ENCODE measurements at places on chromosomes 7 and 10.

- DNase-seq, result no peak
Measured at GRCh38 chr10:116088985-116089384, 184.0 kb downstream of the GFRA1 start.

DNA sequence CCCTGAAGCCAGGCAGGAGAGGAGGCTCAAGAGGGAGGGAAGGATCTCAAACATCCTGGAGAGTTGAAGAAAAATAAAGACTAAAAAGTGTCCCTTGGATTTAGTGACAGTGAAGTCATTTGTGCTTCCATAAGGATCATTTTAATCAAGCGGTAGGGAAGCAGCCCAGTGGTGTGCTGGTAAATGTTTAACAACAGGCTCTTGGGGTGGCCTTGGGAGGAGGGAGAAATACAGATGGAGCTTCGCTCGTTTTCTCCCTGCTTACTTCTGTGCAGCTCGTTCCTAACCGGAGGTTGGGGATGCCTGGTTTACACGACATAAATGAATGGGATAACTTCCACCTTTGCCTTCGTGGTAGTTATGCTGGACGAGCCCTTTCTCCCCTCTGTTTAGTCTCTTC is 140.0 kb downstream of the CAMK1D start:
- DNase-seq, result no peak

DNA sequence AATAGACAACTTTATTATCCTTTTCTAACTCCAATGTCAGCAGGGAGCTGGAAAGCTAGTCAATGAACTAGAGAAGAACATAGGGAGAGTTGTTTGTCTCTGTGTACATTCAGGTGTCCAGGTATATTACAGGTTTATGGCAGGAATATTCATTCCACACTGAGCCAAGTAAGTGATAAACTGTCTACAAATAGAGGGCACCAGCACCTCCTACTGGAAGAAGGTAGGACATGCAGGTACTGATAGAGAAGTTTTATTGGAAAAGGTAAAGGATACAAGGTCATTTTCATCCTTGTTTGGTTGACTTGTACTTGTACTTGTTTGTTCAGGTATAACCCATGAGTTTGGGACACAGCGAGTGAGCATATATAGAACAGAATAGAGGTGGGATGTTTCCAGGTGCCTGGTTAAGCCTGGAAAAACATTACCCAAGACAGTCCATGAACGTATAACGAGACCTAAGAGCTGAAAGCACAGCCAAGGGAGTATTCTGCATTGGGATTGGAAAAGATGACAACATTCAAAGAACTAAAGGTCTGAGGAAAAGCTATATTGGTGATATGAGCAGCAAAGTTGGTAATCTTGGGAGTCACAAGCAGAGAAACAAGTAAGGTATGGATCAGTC is 61.4 kb upstream of the PPP1R3C start:
- DNase-seq, result peak; percentile 35

GRCh38 chr10:19579761-19580545 is 236.3 kb upstream of the PLXDC2 start:
- no peak for DNase-seq

GRCh38 chr7:4712281-4713182 is 30.4 kb downstream of the FOXK1 start:
- DNase-seq, result peak; percentile 23

DNA sequence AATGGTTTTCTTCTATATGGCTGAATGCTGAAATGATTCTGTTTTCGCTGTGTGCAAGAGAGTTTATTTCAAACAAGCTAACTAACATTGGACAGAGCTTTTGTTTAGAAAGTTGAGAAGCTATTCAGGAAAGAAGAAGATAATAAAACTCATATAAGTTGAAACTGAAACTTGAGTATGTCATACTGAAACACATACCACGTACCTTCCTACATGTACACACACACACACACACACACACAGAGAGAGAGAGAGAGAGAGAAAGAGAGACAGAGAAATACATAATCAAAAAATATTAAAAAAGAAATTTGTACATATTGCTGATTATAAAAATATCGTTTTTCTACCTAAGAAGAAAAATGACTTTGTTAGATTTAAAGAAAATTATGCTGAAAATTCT is 561.9 kb upstream of the KCND2 start:
- DNase-seq, result no peak

DNA sequence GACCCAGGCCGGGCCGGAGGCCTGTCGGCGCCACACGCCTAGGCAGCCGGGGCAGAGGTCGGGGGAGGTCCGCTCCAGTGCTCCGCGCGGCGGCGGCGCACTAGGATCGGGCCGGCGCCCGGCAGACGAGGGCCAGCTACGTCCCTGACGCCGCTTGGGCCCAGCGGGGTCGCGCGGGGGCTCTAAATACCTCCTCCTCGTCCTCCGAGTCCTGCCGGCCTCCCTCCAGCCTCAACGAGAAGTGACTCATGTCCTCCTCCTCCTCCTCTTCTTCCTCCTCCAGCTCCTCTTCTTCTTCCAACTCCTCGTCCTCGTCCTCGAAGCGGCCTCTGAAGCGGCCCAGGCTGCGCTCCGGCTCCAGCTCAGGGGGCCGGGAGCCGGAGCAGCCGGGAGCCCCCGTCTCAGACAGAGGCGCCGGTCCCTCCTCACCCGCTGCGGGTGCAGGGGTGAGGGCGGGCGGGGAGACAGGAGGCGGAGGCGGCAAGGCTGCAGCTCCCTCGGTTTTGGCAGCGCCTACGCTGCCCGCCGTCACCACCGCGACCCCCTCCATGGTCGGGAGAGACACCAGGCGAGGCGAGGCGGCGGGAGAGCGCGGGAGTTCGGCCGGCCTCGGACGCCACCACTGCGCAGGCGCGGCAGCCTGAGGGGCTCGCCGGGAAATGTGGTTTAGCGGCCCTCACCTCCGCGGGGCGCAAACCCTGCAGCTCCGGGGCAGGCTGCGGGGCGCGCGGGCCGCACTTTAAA is at the start of gene PCGF6:
TSS of gene PCGF6 (minus strand) at position 624 of the 744 bp plus-strand sequence. CDS start at position 550, 74 bp downstream.
- peak; percentile 88 for DNase-seq

- DNase-seq, result no peak
Measured at GRCh38 chr10:15242261-15242840, 73.9 kb upstream of the NMT2 start.

- no peak for DNase-seq
Measured at GRCh38 chr10:29583674-29584073, 51.1 kb downstream of the SVIL start.

- DNase-seq, result no peak
Measured at GRCh38 chr10:33085313-33085833, 127.3 kb upstream of the ITGB1 start.

- no peak for DNase-seq
Measured at GRCh38 chr7:13577566-13578145, 411.8 kb downstream of the ETV1 start.

- DNase-seq, result no peak
Measured at GRCh38 chr10:17548162-17548561, 69.0 kb downstream of the HACD1 start.

DNA sequence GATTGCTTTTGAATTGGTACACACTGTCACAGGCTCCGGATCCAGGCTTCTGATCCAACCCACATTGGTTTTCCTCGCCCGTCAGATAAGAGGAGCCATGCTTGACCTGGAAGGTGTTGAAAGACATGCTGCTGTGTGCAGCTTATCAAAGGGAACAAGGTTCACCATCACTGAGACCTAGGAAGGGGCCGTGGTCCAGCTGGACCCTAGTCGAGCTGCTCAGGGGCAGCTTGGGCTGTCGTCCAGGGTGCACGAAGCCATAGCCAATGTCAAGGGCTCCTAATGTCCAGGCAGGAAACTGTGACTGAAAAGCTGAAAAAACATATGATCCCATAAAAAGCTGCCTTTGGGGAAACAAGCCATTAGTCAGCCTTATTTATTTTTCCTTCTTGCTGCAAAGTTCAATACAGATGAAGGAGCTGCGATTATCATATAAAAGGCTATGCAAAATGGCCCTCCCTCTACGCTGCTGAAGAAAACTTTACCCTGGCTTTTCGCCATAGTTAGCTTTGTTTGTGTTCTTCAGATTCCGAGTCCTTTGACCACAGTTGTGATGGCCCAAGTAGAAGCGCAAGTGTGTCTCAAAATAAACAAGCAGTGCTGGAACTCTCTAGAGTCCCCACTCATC is 118.0 kb downstream of the CREB5 start:
- no peak for DNase-seq

GRCh38 chr10:12702215-12702770 is 299.2 kb downstream of the CCDC3 start:
- DNase-seq, result no peak

DNA sequence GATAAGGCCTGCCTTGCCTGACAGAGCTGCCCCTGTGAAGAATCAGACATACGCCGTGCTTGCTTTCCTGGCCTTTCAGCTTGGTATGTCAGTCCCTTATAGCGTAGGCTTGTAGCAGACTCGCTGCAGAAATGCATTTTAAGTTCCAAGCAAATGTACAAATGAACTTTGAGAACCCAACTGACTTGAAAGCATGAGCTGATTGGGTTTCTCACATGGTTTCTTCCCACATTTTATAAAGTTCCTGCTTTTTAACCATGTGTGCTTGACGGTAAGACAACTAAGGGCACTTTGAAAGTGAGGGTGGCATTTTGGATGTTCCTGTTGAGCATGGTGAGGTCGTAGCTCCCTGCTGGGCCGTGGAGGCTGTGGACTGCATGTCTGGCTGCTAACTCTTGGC is 62.6 kb downstream of the CCNY start:
- no peak for DNase-seq

- DNase-seq, result no peak
Measured at GRCh38 chr10:96288151-96288621, 16.0 kb upstream of the DNTT start.

DNA sequence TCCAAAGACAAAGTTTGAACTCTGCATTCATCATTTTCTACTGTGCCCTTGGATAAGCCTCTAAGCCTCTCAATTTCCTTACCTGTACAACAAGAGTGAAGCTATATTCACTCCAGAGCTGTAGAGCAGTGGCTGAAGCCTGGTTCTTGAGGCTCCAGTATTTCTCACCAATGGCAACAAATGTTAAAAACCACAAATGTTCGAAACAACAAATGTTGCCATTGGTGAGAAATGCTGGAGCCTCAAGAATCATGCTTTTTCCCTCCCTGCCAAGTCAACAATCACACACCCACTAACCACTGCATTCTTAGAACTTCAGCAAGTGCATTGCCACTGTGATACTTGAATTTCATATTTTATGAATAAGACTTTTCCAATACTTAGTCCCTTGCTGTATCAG is 237.9 kb downstream of the TMEM26 start:
- DNase-seq, result no peak

DNA sequence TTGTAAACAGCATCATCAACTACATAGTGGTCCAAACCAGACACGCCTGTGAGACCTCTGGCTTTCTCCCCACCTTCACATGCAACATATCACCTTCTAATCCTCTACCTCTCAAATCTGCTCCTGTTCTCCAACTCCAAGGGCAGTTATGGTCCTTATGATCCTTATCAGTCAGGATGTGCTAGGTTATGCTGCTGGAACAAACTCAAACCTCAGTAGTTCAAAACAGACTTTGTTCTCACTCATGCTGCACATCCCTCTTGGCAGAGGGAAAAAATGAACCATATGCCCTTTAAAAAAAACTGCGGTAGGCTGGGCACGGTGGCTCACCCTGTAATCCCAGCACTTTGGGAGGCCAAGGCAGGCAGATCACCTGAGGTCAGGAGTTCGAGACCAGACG is 76.1 kb downstream of the RNF216 start:
- DNase-seq, result no peak

DNA sequence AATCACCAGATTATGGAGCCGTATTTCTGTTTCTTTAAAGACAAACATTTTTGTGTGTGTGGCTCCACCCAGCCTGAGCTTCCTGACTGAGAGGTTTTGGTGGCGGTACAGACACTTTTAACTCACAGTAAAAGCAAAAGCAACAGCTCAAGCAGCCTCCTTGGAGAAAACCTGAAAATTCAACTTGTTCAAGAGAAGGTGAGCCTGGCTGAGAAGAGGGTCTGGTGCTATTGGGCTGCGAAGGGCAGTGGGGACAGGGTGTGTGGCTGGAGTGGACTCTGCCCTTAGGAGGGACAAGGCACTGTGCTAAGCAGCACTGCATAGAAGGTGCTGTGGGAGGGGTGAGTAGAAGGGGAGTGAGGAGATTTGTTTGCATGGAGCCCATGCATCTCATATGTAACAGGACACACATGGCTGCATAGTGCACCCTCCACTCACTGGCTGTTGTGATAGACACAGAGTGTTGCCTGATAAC is at the start of gene GIMAP7:
TSS of gene GIMAP7 (plus strand) at position 125 of the 475 bp plus-strand sequence. CDS start 5,103 bp downstream, outside the sequence.
- DNase-seq, result peak; percentile 77

DNA sequence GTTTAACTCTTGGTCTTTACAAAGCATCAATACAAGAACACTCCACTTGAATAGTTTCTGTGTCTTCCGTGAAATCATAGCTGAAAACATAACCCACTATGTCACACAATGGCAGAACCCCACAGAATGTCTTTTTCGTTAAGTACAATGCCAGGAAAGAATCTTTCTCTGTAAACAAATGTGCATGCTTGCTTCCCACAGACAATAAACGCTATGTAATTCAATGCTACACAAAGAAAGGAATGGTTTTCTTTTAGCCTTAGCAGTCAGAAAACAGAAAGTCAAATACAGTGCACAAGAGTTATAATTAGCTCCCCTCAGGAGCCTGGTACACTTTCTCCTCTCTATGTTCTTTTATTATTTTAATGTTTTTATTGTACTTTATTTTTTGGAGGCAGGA is 186.1 kb downstream of the SRPK2 start:
- DNase-seq, result no peak

GRCh38 chr10:104807581-104808310 is 166.7 kb downstream of the SORCS3 start:
- DNase-seq, result no peak

DNA sequence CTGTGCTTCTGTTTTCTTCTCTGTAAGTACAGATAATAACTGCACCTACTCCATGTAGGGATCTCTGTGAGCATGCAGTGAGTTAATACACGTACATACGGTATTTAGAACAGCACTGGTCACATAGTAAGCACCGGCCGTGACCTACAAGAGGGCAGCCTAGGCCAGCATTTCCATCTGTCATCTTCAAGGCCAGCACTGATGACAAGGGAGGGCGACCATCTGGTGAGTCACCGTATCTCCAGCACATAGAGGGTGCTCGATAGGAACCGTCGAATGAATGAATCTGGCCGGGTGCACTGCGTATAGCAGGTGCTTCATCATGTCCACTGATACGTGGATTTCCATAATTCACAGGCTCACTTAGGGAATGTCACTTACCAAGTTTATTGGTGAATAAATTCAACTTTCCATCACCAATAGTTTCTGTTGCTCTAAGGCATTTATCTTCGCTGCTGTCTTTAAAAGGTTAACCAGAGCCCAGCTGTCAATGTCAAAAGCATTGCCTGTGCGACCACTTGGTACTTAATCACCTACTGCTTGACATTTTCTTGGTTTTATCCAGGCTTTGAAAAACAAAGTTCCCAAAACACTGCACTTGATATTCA is 8.3 kb downstream of the NOD1 start:
- no peak for DNase-seq

- DNase-seq, result no peak
Measured at GRCh38 chr10:66258693-66259092, 667.1 kb upstream of the LRRTM3 start.

GRCh38 chr10:132036887-132037675 is 28.7 kb upstream of the JAKMIP3 start:
- no peak for DNase-seq

- no peak for DNase-seq
Measured at GRCh38 chr10:129788215-129788614, 175.9 kb downstream of the EBF3 start.
